ENCODE measurements at places on chromosomes 12 and 14.

- DNase-seq, result no peak
These were observed 596.7 kb downstream of the SLC6A15 start for GRCh38 chr12:84315926-84316325.

DNA sequence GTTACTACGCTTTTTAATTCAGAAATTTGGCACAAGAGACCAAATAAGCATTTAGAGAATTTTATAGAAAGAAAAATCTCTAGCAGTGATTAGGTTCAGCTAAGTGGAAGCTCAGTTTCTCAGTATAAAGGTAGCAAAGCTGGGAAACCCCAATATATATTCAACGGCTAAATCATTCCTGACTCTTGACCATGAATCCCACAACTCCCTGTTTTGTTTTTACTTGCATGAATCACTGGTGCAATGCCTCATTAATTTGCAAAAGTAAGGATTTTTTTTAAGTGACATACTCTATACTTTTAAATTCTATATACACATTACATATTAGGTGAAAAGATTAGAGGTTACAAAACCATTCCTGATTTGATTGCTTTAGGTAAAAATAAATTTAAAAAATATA is 74.3 kb upstream of the PLEKHG7 start:
- peak; percentile 71 for DNase-seq

GRCh38 chr14:38078393-38078792 is 129.3 kb upstream of the SSTR1 start:
- no peak for DNase-seq

DNA sequence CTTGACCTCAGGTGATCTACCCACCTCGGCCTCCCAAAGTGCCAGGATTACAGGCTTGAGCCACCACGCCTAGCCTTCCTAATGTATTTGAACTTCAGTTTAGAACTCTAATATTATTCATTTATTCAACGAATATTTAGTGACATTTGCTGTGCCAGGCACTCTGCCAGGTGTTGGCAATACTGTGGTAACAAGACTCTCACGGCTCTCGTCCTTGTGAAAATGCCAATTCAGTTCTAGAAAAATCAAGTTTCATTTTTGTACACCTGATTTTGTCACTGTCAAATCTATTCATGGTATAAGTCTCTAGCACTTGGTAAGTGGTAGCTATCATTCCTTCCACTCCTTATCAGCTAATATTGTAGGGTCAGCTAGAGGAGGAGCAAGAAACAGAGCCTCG is 6.3 kb upstream of the PWP1 start:
- DNase-seq, result no peak

GRCh38 chr12:123502163-123502704 is 31.3 kb downstream of the RILPL1 start:
- DNase-seq, result no peak

Data from astrocyte (in vitro differentiated cells and primary cell).